ENCODE measurements at places on chromosomes 13 and 19.

GRCh38 chr19:32458500-32459123, 53.0 kb downstream of the DPY19L3 start:
- DNase-seq, result no peak

DNA sequence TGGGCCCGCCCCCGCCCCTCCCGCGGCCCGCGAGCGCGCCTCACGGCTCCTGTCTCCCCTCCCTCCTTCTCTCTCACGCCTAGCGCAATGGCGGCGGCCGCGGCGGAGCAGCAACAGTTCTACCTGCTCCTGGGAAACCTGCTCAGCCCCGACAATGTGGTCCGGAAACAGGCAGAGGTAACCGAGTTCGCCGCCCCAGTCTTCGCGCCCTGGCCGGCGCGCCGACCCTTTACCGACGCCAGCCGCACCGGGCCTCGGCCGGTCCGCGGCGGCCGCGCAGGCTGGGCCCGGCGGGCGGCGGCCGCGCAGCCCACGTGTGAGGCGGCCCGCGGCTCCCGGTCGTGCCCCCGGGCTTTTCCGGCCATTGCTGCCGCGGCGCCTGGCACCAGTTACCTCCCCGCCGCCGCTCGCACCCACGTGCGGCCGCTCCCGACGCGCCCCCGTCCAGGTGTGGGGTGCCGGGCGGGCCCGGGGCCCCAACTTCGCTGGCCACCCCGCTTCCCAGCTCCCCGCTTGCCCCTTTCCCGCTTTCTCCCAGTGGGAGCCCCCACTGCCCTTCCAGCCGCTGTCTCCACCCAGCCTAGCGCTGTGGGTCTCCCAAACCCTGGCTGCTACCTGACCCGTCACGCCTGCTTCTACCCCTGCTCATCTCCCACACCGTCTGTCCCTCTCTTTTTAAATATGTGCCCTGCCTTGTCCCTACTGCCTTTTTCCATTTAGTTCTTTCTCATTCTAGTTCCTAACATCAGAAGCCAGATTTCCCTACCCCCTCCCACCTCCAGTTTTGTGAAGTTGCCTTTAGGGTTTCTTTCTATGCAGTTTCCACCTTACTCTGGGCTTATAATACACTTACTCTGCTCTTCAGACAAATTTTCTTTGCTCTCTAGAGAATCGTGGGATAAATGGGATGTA, 23.4 kb downstream of the IPO5 start:
- DNase-seq, result no peak

DNA sequence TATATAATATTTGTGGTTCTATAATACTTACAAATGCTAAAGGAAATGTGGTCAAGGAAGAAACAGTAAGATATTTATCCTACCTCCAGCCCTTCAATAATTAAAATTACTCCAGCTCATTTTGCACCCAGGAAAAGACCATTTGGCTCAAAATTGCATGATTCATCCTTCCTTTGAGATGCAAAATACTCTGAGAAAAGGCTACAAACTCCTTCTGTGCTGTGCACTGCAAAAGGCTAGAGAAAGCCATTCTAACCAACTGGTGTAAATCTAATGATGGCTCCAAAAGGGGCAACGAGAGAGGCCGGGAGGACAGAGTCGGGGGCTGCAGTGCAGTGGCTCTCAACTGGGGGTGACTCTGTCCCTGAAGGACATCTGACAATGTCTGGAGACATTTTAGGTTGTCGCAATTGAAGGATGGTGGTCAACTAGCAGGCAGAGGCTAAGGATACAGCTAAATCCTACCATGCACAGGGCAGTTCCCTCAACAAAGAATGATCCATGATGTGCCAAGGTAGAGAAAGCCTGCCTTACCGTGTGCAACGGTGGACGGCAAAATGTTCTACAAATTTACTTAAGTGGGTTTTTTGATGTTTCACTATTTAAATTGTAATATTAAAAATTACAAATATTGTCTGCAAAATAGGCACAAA, 32.6 kb downstream of the SLC7A1 start:
- DNase-seq, result no peak

DNA sequence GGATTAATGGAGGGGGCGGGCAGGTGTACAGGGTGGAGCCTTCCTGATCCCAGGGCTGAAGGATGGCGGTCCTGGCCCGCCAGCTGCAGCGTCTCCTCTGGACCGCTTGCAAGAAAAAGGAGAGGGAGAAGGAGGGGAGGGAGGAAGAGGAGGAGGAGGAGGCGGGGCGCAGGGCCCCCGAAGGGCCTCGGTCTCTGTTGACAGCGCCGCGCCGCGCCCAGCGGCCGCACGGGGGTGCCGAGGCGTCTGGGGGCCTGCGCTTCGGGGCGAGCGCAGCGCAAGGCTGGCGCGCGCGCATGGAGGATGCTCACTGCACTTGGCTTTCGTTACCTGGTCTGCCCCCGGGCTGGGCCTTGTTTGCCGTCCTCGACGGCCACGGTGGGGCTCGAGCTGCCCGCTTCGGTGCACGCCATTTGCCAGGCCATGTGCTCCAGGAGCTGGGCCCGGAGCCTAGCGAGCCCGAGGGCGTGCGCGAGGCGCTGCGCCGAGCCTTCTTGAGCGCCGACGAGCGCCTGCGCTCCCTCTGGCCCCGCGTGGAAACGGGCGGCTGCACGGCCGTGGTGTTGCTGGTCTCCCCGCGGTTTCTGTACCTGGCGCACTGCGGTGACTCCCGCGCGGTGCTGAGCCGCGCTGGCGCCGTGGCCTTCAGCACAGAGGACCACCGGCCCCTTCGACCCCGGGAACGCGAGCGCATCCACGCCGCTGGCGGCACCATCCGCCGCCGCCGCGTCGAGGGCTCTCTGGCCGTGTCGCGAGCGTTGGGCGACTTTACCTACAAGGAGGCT, at the start of gene PPM1N:
Gene PPM1N, plus strand, starts transcription at position 33 of the 785 bp plus-strand sequence. Its CDS starts 30 bp downstream, at position 63.
- peak; percentile 80 for DNase-seq

GRCh38 chr19:35066691-35067563, 25.4 kb downstream of the HPN start:
- peak; percentile 96 for DNase-seq

Data from activated T-cell treated with anti-CD3 and anti-CD28 coated beads, Interleukin-2, amount 50 U/mL, for 48 hours (primary cell).